Breast epithelium (tissue), 4 donors: ENCODE measurements at places on chromosomes 1 and 21. TPM values are rescaled to one million over a fixed set of nuclear protein-coding genes. Genes with fewer than 3 reads are reported as not detected.

DNA sequence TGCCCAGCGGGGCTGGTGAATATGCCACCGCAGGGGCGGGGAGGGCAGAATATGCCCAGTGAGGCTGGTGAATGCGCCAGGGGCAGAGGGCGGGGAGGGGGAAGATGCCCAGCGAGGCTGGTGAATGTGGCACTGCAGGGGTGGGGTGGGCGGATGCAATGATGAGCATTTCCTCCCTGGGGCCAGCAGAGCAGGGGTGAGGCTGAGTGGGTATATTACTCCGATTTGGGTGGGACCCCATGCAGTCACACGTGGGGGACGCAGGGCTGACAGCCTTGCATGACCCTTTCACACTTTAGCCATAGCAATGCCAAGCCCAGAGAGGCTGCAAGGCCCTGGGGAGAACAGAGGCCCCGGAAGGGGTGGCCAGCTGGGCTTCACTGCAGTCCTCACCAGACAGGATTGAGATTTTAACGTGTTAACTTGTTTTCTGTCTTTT lies 9.3 kb upstream of the SLX9 start:
- H3K27ac ChIP-seq: peak overlapping the region; percentile 48
- DNase-seq: no peak
- H3K27me3 ChIP-seq: peaks cover 6% of the 10 kb centered on the region
- no peaks in the 10 kb centered on the region for H3K36me3 ChIP-seq
- H3K4me1 ChIP-seq: peaks cover 21% of the 10 kb centered on the region
- H3K4me3 ChIP-seq: no peak overlapping the region

The OR2T27 gene
- not detected for total RNA-seq

The CLDN14 gene
- total RNA-seq: not detected

The TENT5C gene
- 10.2 TPM for total RNA-seq

The SERPINC1 gene
- total RNA-seq: not detected

The KIF26B gene
- 0.33 TPM for total RNA-seq

DNA sequence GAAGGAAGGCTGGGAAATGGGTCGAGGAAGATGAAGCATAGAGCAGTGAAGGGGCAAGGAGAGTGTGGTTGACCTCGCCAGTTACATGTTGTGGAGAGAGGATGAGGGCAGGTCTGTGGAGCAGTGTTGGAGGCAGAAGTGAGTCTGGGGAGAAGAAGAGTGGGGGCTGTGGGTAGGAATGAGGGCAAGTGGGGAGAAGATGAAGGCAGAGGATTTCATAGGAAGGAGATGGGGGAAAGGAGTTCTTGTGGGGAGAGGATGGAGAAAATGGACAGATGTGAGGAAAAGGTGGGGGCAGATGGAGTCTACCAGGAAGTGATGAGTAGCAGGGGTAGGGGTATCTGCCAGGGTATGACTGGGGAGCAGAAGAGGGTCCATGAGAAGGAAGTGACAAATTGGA lies 3.6 kb downstream of the ARMH1 start:
- DNase-seq: no peak
- H3K4me1 ChIP-seq: peaks cover 3% of the 10 kb centered on the region
- H3K4me3 ChIP-seq: no peak overlapping the region

GRCh38 chr1:241881440-241881839 lies 33.4 kb downstream of the EXO1 start:
- no peaks in the 10 kb centered on the region for H3K4me1 ChIP-seq
- no peak for DNase-seq
- H3K4me3 ChIP-seq: no peak overlapping the region
- no peak overlapping the region for H3K27ac ChIP-seq
- no peaks in the 10 kb centered on the region for H3K27me3 ChIP-seq

DNA sequence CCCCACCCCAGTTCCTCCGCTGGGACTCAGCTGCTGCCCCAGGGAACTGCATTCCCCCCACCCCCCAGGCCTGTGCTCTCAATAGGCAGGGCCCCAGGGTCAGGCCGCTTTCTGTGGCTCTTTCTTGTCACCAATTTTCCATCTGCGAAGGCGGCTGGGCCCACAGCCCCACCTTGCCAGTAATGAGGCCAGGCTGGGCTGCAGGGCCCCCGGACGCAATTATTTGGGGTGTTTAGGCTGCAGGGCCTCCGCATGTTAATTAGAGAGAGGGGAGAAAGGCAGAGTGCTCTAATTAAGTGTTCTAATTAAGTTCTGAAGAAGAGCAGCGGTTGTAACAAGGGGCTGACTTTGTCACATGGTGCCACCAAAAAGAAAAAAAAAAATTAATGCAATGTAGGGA lies 71.8 kb downstream of the EPHB2 start:
- no peaks in the 10 kb centered on the region for H3K36me3 ChIP-seq
- no peak overlapping the region for H3K4me3 ChIP-seq
- no peak overlapping the region for H3K27ac ChIP-seq
- no peak for DNase-seq
- peaks cover 5% of the 10 kb centered on the region for H3K4me1 ChIP-seq

- H3K36me3 ChIP-seq: no peaks in the 10 kb centered on the region
- H3K27ac ChIP-seq: no peak overlapping the region
- no peak overlapping the region for H3K4me3 ChIP-seq
These were observed 202.2 kb upstream of the MAP1LC3C start for GRCh38 chr1:242201090-242201489.

DNA sequence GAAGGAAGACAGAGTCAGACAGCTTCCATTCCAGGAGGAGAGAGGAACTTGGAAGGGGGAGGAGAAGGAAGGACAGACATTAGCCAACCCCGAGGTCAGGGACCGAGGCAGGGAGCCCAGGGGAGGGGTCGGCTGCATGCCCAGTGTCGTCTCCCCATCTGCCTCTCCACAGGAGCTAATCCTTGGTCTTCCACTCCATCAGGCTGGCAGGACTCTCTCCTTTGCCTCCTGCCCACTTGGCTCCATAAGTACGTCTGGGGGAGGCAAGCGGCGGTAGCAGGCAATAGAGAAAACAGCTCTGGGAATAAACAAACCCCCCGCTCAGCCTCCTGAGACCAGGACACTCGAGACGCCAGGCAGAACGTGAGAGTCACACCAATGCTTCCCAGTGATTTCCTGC lies 71.3 kb downstream of the GRIK3 start:
- H3K36me3 ChIP-seq: no peaks in the 10 kb centered on the region
- DNase-seq: no peak
- H3K4me1 ChIP-seq: no peaks in the 10 kb centered on the region
- H3K4me3 ChIP-seq: no peak overlapping the region

- H3K27me3 ChIP-seq: no peaks in the 10 kb centered on the region
- no peaks in the 10 kb centered on the region for H3K4me1 ChIP-seq
- no peak overlapping the region for H3K4me3 ChIP-seq
- H3K36me3 ChIP-seq: no peaks in the 10 kb centered on the region
- DNase-seq: no peak
- H3K27ac ChIP-seq: no peak overlapping the region
These were observed 16.7 kb upstream of the AVPR1B start for GRCh38 chr1:206133751-206134415.

DNA sequence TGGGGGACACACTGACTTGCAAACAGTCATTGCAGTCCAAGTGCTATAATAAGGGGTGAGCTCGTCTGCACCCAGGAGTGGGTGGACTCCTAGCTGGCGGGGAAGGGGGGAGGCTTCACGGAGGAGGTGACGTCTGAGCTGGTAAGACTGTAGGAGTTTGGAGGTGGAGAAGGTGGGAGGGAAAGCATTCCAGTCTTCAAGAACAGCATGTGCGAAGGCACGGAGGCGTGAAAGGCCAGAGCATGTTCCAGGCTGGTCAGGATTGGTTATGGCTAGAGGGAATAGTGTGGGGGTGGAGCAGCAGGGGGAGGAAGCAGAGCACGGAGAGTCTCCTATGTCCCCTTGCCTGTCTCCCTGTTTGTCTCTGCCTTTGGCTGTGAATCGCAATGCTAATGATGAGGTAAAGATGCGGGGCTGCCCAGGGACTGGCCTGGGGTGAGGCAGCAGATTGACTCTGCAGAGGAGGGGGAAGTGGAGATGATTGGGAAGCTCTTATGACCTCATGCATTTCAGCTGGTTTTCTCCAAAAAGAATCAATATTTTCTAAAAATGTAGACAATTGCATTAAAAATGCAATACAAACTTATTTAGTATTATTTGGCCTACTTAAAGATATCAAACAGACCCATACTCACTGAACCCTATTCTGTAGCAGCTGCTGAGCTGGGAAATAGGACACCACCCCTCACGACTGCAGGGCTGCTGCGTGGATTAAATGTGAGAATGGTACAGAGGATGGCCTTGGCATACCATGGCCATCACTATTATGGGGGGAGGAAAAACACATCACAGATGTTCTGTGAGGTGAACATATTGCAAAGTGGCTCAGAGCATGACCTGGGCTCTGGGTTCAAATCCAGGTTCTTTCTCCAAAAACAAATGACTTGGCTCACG lies 2.6 kb upstream of the ZNF436 start:
- no peak overlapping the region for H3K4me3 ChIP-seq
- H3K27me3 ChIP-seq: no peaks in the 10 kb centered on the region
- H3K36me3 ChIP-seq: no peaks in the 10 kb centered on the region
- H3K27ac ChIP-seq: peak overlapping the region; percentile 89
- DNase-seq: no peak

DNA sequence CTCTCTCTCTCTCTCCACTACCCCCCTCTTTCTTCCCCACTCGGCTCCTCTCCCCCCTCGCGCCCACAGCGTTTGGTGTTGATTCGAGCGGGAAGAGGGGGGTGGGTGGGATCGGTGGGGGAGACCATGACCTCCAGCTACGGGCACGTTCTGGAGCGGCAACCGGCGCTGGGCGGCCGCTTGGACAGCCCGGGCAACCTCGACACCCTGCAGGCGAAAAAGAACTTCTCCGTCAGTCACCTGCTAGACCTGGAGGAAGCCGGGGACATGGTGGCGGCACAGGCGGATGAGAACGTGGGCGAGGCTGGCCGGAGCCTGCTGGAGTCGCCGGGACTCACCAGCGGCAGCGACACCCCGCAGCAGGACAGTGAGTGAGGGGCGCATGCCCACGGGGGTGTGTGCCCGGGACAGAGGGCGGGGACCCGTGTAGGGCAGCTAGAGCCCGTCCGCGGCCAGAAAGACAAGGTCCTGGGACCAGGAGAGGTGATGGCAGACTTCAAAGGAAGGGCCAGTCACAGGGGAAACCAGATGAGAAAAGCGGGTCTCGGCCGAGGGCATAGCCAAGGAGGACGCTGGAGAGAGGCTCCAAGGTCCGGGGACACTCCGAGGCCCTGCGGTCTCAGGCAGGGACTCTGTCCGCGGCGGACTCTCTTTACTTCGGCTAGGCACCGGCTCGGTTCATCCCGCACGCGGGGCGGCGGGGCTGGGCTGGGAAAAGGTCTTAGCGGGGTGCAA lies at the start of gene PRRX1:
PRRX1 (plus strand) TSS at position 39 of the 735 bp plus-strand sequence; CDS start at position 127, 88 bp downstream.
- peak within 1 kb of the TSS; percentile 79 for H3K27ac ChIP-seq
- H3K4me3 ChIP-seq: peak within 1 kb of the TSS; percentile 96
- no peaks in the 10 kb centered on the region for H3K36me3 ChIP-seq

The TINAGL1 gene
- total RNA-seq: 187 TPM

GRCh38 chr1:46549697-46550681 lies 1.5 kb downstream of the KNCN start:
- H3K36me3 ChIP-seq: no peaks in the 10 kb centered on the region
- H3K27ac ChIP-seq: no peak overlapping the region
- DNase-seq: no peak
- H3K27me3 ChIP-seq: no peaks in the 10 kb centered on the region
- H3K4me3 ChIP-seq: no peak overlapping the region
- no peaks in the 10 kb centered on the region for H3K4me1 ChIP-seq
